ENCODE measurements at places on chromosomes 5 and 9. TPM values are rescaled to one million over a fixed set of nuclear protein-coding genes. Genes with fewer than 3 reads are reported as not detected.

GRCh38 chr5:93184041-93184440 lies 397.0 kb downstream of the NR2F1-AS1 start:
- DNase-seq: no peak

- DNase-seq: no peak
Observed at GRCh38 chr9:136950656-136951276, 1.3 kb upstream of the LCN12 start.

GRCh38 chr5:177133096-177133852 lies at the start of gene NSD1:
Gene NSD1, plus strand, starts transcription at chr5:177133773. Its CDS starts 1,331 bp downstream, at chr5:177135104.
- no peak for DNase-seq

GRCh38 chr5:36507332-36507952 lies 99.0 kb upstream of the SLC1A3 start:
- DNase-seq: no peak

DNA sequence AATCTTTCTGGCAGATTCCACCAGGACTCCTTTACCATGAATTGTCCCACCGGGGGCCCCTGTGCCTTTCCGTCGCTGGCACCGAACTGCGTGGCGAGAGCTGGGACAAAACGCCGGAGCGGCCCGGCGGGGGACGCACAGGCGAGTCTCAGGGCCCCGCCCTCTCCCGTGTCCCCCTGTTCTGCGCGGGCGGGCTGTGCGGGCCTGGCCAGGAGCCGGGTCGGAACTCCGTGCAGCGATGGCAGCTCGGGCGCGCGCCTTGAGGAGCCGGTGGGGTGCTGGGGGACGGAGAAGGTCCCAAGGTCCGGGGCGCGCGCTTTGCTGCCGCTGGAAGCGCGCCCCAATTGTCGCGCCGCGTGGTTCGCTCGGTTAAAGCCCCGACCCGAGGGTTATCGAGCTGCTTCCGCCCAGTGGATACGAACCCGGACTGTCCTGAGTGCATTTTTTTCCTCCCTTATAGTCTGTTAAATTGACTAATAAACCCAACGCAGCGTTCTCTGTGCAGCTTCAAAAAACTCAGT lies 125.3 kb downstream of the TMEM174 start:
- DNase-seq: no peak

TNC gene
- 68.9 TPM for total RNA-seq

RASEF gene
- 11.6 TPM for total RNA-seq

DNA sequence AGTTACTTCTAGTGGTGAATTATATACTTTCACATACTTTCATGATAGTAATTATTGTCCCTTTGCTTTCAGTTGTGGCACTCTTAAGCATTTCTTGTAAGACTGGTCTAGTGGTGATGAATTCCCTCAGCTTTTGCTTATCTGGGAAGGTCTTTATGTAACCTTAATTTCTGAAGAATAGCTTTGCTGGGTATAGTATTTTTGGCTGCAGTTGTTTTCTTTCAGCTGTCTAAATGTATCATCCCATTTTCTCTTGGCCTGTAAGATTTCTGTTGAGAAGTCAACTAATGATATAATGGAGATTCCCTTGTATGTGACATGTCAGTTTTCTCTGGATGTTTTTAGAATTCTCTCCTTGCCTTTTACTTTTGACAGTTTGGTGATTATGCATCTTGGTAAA lies 41.0 kb downstream of the TMEM38B start:
- no peak for DNase-seq

CTXN3 gene
- not detected for total RNA-seq

RNF224 gene
- total RNA-seq: not detected

C9orf153 gene
- total RNA-seq: not detected

LCN1 gene
- total RNA-seq: not detected

DNA sequence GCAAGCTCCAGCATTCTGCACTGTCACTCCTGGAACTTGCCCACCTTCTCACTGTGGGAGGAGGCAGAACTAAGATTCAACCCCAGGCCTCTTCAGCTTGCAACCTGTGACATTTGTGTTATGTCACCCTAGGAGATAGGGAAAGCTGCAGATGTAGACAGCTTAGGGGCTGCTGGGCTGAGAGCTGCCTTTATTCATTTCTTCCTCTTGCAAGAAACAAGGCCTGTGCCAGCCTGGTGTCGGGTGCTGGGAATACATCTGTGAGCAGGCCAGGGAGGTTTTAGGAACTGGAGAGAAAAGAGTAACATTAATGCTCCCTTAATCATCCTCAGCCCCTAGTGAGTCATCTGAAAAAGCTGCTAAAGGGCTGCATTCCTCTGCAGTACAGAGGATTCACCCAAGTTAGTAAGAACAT lies 101.8 kb downstream of the FGF18 start:
- peak; percentile 71 for DNase-seq

GRCh38 chr5:142486581-142486980 lies 161.8 kb upstream of the SPRY4 start:
- DNase-seq: no peak

GRCh38 chr9:112327718-112328450 lies 5.5 kb downstream of the PTBP3 start:
- DNase-seq: no peak

- no peak for DNase-seq
Observed at GRCh38 chr5:66701244-66701643, 105.1 kb downstream of the MAST4 start.

GRCh38 chr9:98652741-98653140 lies 56.0 kb downstream of the GABBR2 start:
- no peak for DNase-seq

- DNase-seq: peak; percentile 92
Observed at GRCh38 chr5:167294882-167295680, 996.4 kb upstream of the WWC1 start.

DNA sequence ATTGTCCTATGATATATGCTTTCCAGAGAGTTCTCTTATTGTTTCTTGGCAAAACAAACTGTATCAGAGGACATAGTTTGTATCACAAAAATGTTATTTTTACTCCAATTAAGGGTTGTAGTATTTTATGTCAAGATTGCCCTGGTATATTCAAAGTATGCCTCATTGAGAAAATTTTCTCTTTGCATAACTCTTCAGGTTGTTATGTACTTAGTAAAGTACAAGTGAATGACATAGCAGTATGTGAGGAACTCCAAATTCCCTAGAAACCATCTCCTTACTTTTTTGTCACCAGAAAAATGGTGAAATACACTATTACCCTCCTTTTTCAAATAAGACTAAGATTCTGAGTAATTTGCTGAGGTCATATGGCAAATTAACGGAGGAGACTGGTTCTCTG lies 355.3 kb downstream of the NFIB start:
- no peak for DNase-seq

ECSCR gene
- 0.12 TPM for total RNA-seq

- no peak for DNase-seq
Observed at GRCh38 chr5:15510092-15510491, 10.1 kb downstream of the FBXL7 start.

PCDHGA8 gene
- total RNA-seq: 0.14 TPM

DNA sequence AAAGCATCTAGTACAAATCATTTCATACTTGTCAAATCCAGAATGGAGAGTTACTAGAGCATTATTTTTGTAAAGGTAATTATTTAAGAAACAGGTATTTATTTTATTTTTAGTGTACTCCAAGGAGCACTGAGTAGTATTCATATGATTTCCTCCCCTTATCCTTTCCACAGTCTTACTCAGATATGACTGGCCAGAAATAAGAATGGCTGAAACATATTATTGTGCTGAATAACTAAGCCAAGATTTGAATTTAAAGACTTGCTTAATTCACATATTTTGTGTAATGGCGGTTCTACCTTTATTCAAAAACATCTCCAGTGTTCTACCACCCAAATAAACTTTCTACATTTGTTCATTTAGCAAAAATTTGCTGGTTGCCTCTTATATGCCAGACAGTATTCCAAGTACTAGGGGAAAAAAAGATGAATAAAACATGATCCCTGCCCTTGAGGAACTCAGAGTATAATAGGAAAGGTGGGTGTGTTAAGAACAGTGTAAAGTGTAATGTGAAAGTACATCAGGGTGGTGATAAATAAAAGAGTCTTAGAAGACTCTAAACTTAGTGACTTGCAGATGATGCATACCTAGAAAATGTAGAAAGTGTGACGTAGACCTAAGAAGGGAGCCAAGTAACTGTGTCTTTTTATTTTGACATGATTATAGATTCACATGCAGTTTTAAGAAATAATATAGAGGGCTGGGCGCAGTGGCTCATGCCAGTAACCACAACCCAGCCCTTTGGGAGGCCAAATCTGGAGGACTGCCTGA lies 110.4 kb upstream of the GRHPR start:
- DNase-seq: no peak

MVB12B gene
- total RNA-seq: 6.1 TPM

HAPLN1 gene
- 0.07 TPM for total RNA-seq

GABRA6 gene
- not detected for total RNA-seq

- DNase-seq: no peak
Observed at GRCh38 chr5:133475986-133476385, 136.4 kb downstream of the FSTL4 start.

NTMT1 gene
- 37.9 TPM for total RNA-seq

DNA sequence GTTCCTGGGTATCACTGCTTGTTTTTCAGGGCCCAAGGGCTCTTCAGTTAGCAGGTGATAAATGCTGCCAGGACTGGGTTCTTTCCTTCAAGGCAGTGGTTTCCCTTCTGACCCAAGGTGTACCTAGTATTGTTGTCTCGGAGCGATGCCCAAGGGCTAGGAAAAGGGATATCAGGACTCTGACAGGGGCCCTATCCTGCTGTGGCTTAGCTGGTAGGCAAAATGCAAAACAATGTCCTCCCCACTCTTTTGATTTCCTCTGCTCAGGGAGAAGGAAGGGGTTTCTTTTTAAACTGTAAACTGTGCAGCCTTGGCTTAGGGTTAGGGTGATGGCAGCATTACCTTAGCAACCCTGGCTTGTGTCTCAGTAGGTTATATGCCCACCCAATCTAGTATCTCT lies 508.8 kb upstream of the CTNND2 start:
- DNase-seq: no peak

LHX2 gene
- total RNA-seq: not detected

ZBED3 gene
- total RNA-seq: 3.3 TPM

LHX3 gene
- total RNA-seq: not detected

DNA sequence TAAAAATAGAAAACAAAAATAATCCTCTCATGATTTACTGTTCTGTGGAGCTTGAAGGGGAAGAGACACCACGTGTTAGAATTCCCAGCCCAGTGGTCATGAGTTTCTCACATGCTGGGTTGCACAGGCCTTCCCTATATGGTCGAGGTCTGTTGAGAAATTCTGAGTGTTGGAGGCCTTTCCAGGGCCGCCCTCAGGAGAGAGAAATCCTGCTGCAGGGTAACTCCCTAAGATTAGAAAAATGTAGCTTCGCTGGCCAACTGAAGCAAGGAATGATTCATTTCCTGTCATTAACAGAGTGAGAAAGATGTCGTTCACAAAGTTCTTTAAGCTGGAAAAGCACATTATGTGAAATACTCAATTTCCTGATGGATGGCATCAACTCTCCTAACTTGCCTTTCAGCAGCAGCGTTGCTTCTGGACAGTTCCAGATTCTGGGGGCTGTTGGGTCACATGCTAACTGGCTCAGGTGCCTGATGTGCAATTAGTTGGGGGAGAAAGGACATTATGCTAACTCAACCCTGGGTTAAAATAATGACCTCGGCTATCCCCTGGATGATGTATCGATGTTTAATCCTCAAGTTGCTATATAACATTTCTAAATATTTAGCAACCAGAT lies 104.8 kb upstream of the CD180 start:
- peak; percentile 93 for DNase-seq

GRCh38 chr5:142957528-142957927 lies 187.4 kb downstream of the ARHGAP26 start:
- DNase-seq: no peak

DNA sequence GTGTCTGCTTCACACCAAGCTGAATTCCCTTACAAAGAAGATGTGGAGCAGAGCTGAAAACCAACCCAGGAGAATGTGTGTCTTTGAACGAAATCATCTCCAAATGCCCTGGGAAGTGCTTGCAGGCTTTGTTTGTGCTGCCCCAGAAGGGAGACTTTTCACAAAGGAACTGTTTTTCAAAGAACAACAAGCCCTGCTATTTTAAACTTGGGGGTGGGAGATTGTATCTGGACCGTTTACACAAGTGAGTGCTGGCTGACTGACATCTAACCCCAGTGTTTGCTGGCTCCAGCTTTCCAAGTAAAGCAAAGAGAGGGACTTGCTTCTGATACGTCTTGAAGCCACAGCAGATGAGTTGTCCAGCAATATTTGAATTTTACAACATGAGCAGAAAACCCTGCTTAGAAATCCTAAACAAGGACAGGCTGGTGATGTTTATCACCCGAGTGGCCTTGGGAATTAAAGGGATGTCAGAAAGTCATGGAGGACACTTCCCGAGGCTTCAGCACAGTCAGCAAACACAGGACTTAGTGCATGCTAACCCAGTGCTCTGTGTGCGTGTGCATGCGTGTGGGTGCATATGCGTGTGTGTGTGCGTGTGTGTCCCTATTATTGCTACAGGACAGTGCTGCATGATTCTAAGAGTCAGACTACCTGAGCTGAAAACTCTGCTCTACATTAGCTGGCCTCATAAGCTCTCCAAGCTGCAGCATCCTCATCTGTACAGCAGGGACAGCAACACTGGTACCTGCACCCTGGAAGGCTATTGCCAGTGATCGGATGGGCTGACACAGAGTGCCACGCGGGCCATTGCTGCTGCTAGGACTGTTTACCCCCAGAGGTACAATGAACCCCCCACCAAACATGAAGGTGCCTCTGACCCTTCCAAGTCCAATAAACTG lies 1.4 kb downstream of the ADAMTS12 start:
- no peak for DNase-seq

DNA sequence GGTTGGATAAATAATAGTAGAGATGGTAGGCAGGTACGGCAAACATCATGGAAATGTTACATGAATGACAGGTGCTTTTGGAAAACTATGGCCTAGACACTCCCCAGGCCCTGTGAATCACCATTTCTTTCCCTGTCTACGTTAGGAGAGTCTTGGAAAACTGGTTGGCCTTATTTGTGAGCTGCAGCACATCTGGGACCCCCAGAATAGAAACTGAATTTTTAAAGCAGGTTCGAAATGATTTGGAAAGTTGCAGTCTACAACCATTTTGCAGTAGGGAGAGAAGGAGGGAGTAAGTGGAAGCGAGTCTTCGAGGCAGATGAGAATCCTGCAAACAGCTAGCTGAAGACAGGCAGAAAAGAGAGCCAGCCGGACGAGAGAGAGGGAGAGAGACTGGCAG lies 13.0 kb downstream of the C1QTNF2 start:
- no peak for DNase-seq

- DNase-seq: no peak
Observed at GRCh38 chr5:95884511-95884910, 62.0 kb upstream of the GLRX start.

DNA sequence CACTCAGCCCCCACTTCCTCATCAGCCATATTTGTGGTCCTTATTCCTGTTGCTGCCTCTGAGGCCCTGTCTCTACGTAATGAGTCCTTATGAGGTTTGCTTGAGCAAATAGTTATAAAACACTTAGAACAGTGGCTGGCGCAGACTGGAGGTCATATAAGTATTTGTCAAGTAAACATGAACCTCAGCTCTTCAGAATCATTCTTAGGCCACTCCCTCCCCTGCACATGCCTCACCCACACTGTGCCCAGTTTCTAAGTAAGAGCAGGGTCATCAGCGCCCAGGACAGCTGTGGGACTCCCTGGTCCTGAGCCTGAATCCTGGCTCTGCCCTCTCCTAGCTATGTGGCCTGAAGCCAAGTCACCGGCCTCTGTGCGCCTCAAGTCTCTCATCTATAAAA lies 4.0 kb downstream of the ST6GALNAC4 start:
- DNase-seq: no peak

Data from epithelial cell of proximal tubule (primary cell).